Central memory CD4-positive, alpha-beta T cell (primary cell): ENCODE measurements at places on chromosomes 7 and 10.

GRCh38 chr10:70163448-70163847 lies 6.9 kb downstream of the SAR1A start:
- DNase-seq: no peak

GRCh38 chr10:5575144-5575481 lies 50.4 kb downstream of the CALML3 start:
- DNase-seq: no peak

DNA sequence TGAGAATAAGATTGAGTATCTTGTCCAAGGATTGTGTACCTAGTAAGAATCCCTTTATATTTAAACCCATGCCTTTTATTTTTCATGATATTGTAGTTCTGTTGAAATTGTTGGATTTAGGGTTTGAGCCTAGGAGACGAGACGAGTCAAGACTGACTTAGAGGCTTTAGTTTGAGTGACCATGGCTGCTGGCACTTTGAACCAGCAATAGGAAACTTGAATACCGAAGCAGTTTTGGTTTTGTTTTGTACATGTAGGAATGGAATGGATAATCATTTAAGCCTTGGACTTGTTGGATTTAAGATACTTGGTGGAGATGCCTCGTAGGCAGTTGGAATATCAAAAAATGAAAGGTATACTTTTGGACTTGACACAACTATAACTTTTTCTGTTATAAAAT lies 229.0 kb downstream of the BICC1 start:
- no peak for DNase-seq

DNA sequence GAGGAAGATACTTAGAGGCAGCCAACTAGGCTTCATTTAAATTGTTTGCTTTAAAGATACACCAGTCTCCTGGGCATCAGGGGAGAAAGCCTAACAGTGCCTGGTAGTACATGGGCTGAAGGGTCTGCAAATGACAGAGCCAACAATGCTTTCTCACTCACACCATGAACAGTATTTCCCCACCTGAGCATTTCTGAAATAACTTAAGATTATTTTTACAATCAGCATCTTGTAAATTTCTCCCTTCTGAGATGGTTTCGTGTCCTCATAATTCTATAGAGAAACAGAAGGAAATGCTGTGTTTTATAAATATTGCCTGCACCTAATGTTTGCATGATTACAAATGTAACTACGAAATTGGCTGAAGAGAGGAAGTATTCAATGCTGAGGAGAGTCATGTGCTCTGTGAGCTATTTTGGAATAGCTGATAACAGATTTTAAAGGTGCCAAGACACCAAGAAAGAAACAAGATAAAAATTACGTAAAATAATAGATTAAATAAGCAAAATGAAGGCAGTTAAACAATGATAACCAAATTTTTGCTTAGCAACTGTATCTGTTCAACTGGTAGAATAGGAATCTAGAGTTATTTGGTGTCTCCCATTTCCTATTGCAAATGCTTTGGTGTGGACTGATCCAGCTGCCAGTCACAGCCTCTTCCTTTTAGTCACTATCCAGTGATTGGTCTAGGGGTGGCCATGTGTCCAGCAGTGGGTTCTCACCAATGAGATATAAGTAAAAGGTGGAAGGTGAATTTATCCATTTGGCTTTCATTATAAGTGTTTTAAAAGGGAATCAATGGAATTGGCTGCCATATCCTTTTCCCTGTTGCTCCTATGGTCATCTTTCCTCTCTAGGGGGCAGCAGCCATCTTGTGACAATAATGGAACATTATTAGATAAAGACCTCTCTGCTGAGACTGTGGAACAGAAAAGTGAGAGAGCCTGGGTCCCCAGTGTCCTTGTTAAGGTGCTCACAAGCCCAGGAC lies 167.9 kb upstream of the SLC26A5 start:
- no peak for DNase-seq

- DNase-seq: no peak
These were observed 28.3 kb downstream of the POLR3A start for GRCh38 chr10:78000956-78001472.

DNA sequence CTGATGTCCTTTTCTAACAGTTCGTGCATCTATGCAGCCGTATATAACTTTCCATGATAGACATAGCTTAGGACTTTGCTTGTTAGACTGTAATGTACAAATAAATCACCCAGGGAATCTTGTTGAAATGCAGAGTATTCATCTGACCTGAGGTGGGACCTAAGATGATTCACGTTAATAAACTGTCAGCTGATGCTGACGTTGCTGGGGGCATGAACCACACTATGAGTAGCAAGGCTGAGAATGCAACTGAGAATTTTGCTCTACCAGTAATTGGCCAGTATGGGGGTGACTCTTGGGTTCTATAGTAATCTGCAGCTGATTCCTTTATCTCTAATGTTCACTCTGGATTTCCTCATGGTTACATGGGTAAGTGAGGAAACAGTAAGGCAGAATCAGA lies 130.1 kb upstream of the MALRD1 start:
- DNase-seq: no peak

GRCh38 chr10:72328045-72328828 lies 26.5 kb downstream of the DNAJB12 start:
- DNase-seq: no peak

DNA sequence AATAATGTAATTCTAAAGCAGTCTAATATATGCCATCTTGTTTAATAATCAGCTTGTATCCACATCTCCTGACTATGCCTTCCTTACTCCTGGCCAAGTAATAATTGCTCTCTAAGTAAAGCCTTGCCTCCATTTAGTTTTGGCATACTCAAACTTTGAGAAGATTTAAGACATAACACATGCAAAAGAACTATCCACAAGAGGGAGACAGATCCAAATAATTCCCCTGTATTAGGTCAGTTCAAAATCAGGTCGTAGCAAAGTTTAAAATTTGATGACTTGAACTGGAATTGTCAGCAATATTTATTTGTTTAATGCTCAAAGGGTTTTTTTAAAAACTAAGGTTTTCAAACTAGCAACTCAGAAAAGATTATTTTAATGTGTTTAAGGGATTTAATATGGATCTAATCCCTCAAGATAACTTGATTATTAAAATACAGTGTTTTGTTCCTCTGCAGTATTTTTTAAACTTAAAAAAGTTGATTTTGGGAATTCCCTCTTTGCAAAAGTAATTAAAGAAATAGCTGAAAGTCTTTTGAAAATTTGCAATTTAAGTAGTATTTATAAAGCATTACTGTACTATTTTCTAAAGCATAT lies 95.3 kb downstream of the HDAC9 start:
- no peak for DNase-seq

DNA sequence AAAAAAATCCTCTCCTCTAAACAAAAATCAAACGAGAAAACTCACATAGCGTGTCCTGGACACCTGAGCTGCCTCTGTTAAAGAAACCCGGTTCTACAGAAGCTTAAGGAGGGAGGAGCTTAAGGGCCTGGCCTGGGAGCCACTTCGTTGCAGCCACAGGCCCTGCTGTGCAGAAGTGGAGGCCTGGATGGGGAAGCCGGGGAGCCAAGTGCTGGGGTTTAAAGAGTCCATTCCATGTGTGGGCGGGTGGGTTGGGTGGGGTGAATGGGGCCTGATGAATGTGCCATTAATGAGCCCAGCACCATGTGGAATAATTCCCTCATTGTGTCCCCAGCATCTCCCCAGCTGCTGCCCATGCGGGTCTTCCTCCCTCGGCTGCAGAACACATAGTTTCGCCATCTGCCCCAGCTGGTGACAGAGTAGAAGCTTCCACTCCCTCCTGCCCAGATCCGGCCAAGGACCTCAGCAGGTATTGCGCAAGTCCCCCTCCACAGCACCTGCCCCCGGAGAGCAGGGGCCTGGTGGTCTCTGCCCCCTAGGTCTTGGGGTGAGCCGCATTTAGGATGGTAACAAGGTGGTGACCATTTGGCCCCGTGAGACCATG lies 127.8 kb upstream of the BTBD16 start:
- no peak for DNase-seq

DNA sequence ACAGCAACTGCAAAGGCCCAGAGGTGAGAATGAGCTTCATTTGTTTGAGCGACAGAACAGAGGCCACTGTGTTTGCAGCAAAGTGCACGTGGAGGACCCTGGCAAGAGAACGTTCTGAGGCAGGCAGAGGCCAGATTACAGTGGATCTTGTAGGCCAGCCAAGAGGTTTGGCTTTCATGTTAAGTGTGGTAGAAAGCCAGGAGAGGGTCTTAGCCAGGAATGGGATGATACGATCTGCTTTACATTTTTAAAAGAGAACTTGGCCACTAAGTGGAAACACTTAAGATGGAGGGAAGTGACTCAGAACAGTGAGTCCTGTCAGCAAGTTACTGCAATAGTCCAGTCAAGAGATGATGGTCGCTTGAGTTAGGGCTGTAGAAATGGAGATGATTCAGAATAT lies 4.6 kb downstream of the CCDC136 start:
- DNase-seq: no peak

DNA sequence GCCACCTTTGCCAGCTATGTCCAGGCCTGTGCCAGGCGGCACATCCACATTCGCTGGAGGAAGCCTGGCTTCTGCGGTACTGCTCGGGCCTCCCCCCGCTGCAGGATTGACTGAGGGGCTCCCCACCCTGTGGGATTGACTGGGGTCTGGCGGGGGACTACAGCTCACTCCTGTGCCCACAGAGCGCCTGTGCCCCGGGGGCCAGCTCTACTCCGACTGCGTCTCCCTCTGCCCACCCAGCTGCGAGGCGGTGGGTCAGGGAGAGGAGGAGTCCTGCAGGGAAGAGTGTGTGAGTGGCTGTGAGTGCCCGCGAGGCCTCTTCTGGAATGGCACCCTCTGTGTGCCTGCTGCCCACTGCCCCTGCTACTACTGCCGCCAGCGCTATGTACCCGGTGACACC lies 6.7 kb upstream of the ZNF467 start:
- DNase-seq: no peak

DNA sequence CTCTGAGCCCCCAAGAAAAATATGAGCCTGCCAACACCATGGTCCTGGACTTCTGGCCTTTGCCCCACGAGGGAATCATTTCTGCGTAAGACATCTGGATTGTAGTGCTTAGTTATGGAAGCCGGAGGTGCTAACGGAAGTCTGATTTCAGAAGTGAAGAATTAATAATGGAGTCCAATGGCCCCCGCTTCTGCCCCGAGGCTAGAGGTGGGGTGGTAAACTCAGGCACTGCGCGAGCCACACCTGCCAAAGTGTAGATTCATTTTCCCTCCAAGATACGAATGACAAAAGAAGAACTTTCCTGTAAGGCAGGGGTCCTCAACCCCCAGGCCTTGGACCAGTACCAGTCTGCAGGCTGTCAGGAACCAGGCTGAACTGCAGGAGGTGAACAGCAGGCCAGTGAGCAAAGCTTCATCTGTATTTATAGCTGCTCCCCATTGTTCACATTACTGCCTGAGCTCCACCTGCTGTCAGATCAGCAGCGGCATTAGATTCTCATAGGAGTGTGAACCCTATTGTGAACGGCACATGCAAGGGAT lies 22.3 kb downstream of the CNPY1 start:
- no peak for DNase-seq

GRCh38 chr7:100677308-100678267 lies 4.0 kb downstream of the GNB2 start:
- DNase-seq: no peak

DNA sequence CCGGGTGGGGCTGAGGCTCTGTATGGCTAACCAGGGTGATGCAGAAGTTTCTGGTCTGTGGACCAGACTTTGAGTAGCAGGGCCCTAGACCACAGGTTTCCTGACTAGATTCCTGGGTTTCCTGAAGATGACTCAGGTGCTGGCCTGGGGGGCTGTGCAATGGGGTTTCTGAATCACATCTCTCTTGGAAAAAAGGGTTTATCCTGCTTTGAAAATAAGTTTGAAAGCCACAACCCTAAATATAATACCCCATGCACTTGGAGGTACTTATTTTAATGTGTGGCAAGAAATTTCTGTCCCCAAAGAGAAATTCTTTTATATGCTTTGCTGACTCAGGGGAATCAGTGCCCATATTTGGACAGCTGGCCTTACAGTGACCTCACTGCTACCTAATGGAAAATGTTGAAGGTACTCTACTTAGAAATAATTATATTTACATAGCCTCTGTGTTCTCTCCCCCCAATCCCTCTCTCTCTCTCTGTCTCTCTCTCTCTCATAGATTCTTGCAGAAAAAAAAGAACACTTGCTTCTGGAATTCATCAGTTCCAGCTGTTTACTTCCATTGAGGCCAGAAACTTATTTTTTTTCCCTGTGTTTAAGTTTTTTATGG lies 184.4 kb upstream of the LYZL2 start:
- no peak for DNase-seq

DNA sequence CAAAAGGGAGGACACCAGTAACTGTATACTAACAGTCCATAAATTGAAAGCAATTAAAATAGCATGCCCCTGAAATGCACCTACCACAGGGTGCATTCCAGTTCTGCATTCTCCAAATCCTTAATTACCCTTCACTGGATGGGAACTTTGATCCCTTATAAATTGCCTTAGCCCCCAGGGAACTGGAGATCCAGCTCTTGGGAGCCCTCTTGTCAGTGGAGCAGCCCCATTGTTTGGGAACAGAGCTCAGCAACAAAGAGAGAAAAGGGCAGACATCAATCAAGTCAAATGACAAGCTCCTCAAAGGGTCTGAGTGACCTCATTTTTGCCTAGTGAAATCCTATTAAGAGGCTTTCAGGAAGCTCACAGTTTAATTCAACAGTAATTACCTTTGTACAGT lies 472.6 kb downstream of the XPNPEP1 start:
- DNase-seq: no peak

DNA sequence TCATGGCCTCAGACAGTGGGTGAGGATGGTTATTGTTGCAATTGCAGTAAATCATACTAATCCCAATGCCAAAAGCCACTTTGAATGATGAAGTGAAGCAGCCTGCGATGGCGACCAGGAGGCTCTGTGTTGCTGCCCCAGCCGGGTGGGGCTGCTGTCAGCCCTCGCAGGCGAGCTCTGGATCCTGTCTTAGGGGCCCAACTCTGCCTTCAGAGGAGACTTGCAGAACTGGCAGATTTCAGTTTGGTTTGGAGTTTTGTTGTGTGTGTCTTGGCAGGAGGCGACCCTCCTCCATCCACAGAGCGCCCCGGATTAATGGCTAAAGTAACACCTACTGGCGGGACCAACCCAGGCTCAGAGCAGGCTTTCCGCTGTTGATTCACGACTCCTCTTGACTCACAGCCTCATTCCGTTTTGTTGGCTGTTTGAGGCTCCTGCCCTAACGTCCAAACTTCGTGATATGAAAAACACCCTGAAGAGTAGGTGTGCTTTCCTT lies 67.9 kb upstream of the BMPER start:
- no peak for DNase-seq

DNA sequence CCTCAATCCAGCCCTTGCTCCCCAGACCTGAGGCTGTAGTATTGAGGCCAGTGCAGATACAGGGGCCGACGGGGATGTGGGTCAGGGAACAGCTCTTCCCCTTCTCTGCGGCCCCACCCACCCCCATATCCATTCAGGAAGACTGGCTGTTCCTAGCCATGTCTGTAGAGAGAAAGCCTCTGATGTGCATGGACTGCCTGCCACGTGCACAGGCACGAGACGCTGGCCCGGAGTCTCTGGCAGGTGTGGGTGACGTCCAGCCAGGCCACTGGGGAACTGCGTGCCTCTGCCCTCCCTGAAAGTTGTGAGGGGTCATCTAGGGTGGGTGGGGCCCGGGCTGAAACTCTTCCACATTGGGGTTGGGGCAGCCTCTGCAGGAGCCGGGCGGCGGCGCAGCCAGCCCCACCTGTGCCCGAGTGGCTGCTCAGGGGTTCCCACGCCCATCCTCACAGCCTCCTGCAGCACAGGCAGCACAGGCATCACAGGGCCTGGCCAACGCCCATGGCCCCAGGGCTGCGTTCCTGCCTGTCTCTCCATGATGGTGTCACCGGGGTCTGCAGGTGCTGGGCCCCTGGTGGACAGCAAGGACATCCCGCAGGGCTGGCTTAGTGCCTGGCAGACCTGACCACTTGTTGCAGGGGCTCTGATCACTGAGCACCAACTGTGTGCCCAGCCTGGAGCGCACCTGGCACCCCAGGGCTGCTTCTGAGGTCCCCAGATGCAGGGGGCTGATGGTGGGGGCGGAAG lies 27.5 kb downstream of the MICALL2 start:
- no peak for DNase-seq
